ENCODE measurements at places on chromosomes 5 and 9.

- no peak for DNase-seq
Measured at GRCh38 chr5:96048763-96049162, 87.1 kb upstream of the ELL2 start.

DNA sequence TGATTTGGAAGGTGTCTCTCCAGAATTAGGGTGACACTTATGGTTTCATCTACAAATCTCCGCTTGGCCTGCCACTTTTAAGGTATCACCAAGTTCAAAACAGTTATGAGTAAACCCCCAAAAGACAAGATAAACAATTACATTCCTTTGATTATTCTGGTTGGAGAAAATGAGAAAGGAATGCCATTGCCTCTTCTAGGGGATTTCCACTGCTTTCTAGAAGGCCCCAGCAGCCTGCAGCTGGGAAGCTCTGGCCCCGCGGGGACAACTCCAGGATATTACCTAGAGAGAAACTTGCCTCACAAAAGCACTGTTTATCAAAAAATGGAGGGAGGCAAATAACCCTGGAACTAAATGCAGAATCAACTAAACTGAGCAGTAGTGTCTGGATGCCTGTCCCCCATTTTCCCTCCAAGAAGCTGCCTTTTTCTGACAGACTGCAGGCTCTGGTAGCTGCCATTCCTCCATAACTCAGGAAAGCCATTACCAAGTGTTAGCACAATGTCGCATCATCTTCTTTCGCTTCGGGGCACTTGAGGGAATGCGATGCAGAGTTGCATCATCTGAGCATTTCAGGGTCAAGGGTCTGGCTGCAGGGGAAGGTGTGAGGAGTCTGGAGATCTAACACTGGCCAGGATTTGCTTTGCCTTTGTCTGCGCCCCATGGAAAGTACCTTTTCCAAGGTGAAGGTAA is 71.5 kb upstream of the PLPP6 start:
- DNase-seq, result no peak

GRCh38 chr5:31536873-31537272 is 4.8 kb downstream of the C5orf22 start:
- no peak for DNase-seq

GRCh38 chr9:3922846-3923245 is 377.0 kb downstream of the GLIS3 start:
- DNase-seq, result no peak

DNA sequence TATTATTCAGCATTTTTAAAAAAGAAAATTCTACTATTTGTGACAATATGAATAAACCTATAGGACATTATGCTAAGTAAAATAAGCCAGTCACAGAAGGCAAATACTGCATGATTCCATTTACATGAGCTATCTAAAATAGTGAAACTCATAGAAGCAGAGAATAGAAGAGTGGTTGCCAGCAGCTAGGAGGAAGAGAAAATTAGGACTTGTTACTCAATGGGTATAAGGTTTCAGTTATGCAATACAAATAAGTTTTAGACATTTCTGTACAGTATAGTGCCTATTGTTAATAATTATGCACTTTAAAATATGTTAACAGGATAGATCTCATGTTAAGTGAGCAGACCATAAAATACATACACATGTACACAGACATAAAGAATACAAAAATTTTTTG is 73.8 kb upstream of the SPINK5 start:
- no peak for DNase-seq

- no peak for DNase-seq
Measured at GRCh38 chr9:8391132-8391531, 591.6 kb upstream of the DMAC1 start.

GRCh38 chr5:173391031-173391430 is 62.8 kb upstream of the STC2 start:
- DNase-seq, result no peak

GRCh38 chr9:125241863-125242739 is 958 bp upstream of the HSPA5 start:
- no peak for DNase-seq

GRCh38 chr9:110951805-110952539 is 86.3 kb downstream of the LPAR1 start:
- no peak for DNase-seq

DNA sequence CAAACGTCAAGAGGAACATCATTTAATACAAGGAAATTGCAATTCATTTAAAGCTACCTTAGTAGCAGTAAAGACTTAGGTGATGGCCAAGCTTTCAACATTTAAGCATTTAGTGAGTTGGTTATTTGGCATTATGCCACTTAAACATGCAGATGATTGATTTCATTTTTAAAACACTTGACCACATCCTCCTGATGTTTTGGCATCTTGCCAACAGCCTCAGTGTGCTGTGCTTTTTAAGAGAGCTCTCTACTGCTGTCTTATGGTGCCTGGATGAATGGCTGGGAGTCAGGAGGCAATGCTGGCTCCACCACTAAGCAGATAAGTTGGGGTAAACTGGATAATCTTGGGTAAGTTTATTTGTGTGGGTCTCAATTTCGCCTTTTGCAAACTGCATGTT is 364.5 kb downstream of the MAN2A1 start:
- DNase-seq, result peak; percentile 26

DNA sequence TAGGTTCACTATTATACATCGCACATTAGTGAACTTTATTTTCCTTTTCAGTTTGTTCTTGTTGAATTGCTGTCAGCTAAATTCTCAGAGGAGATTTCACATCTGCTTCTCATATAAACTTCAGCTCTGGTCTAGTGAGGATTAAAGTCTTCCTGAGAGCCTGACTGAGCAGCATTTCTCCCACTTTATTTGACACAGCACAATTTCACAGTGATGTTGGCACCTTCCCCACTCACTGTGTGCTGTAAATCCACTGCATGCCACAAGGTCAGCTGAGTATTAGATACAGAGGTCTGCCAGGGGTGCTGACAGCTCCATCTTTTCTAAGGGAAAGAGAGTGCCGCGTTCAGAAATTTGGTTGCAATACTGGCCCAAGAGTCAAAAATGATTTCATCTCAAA is 567.4 kb downstream of the PRR16 start:
- no peak for DNase-seq

- DNase-seq, result no peak
Measured at GRCh38 chr9:16192403-16193017, 639.7 kb downstream of the CCDC171 start.

DNA sequence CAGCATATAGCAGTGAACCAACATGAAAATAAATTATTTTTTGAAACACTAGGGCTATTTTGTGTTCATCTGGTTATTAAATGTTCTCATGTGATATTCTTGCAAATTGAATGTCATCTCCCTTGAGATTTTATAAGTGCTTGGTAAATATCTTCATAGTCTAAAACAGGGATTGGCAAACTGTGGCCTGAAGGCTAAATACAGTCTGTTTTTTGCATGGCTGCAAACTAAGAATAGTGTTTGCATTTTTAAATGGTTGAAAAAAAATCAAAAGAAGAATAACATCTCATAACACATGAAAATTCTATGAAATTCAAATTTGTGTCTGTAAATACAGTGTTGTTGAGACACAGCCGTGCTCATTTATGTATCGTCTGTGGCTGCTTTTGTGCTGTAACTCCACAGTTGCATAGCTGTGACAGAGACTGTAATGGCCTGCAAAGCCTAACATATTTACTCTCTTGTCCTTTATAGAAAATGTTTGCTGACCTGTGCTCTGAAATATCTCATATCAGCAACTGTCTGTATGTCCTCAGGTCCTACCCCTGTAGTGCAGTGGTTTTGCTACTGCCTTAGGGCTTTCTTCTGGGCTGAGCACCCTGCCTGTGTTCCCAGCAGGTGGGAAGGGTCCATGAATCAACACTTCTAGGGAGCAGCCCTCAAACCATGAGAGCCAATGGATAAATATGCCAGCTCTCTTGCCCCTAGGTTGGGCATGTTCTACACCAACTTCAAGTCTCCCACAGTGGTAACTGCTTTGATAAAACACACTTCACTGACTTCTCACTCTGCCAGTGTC is 41.7 kb upstream of the ARRDC3 start:
- DNase-seq, result no peak

GRCh38 chr5:600886-601541 is 11.1 kb upstream of the CEP72 start:
- no peak for DNase-seq

- no peak for DNase-seq
Measured at GRCh38 chr9:2109069-2109650, 94.0 kb downstream of the SMARCA2 start.

- DNase-seq, result no peak
Measured at GRCh38 chr5:18507114-18507513, 872.9 kb downstream of the TAF11L14 start.

- no peak for DNase-seq
Measured at GRCh38 chr5:149853331-149853648, 91.3 kb downstream of the PDE6A start.

- DNase-seq, result no peak
Measured at GRCh38 chr9:114737847-114738246, 55.9 kb upstream of the TEX48 start.

DNA sequence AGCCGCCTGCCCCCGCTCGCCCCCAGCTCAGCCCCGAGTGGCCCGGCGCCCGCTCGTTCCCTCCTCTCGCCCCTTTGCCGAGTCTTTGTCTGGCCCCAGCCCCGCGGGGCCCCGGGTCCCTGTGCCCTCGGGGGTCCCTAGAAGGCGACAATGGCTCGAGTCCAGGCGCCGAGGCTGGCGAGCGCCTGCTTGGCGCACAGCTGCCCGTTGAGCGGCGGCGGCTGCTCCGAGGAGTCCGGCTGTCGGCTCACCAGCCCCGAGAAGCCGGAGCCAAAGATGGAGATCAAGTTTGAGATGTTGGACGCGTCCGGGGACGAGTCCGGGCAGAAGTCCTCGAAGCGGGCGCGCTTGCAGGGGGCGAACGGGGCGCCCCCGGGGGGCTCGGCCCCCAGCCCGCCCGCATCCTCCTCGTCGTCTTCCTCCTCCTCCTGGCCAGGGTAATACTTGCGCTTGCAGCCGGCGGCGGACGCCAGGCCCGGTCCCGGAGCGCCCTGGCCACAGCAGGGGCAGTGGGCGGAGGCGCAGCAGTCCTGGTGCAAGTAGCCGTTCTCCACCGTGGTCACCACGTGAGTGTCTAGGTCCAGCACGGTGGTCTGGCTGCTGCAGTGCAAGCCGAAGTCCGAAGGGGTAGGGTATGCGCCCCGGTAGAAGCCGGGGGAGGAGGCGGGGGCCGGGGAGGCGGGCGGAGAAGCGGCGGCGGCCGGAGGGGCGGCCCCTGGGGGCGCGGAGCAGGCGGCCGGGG is 1.2 kb downstream of the IER5L start:
- no peak for DNase-seq

DNA sequence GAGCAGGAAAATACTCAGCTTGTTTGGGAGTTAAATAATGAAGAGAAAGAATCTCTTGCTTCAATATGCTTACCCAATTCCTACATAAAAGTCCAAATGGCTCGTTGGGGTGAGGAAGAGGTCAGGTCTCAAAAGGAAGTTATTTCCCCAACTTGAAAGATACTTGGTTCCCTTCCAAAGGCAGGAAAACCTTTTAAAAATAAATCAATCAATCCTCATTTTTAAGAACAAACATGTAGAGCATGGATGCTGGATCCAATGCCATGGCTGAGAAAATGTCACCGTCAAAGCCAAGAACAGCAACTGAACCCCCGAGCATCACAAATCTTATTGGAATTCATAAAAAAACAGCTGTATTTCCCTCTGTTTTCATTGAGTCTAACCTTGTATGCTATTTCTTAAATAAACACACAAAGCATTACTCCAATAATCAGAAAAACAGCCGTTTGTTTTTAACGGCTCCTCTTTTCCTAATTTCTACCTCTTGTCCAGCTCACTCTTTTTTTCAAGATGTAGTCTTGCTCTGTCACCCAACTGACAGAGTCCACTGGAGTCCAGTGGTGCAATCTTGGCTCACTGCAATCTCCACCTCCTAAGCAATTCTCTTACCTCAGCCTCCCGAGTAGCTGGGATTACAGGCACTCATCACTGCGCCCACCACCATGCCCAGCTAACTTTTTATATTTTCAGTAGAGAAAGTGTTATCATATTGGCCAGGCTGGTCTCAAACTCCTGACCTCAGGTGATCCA is 140.7 kb downstream of the GNA14 start:
- no peak for DNase-seq

GRCh38 chr9:89756891-89757537 is 152.2 kb downstream of the GADD45G start:
- DNase-seq, result no peak

DNA sequence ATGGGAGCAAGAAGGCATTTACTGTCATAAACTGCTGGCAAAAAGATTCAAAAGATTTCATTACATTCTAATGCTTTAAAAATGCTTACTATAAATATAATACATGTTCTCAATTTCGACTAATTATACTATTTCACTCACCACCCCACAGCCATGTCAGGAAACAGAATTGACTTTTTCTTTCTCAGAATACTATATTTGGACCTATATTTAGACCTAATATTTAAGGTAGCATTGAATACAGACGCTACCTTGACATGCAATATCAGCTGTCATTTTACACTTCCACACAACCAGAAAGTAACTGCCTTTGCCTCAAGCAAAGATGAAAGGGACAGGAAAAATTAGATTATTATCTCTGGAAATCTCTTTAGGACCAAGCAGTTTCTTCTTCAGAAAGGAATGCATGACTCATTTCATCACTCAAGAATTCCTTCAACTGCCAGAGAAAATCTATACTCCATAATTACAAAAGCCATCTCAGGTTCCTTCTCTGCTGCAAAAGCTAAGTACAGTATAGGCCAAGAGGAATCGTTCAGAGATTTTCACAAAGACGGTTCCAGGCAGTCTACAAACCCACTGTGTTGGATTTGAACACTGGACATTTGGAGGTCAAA is 11.8 kb upstream of the UBE2QL1 start:
- no peak for DNase-seq

Measured in stimulated activated CD8-positive, alpha-beta memory T cell treated with anti-CD3 and anti-CD28 coated beads, Interleukin-7, amount 100 ng/mL, for 1 hour (primary cell).